ENCODE measurements at places on chromosomes 1 and 21.

GRCh38 chr1:185789501-185790193 lies 55.5 kb downstream of the HMCN1 start:
- DNase-seq, result no peak

DNA sequence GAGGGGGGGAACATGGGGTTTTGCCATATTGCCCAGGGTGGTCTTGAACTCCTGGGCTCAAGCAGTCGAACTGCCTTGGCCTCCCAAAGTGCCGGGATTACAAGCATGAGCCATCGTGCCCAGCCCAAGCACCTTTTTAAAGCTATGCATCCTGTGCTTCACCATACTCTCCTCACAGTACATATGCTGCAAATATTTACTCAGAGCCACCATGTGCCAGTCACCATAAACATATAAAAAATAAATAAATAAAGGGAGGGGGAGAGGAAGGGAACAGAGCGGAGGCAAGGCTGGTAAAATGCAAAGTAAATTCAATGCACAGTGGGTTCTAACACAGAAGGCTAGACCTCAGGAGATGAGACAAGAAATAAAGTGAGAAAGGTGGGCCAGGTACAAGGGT lies 64.7 kb downstream of the CAPZB start:
- DNase-seq, result no peak

GRCh38 chr1:54125386-54126070 lies 27.3 kb downstream of the CDCP2 start:
- DNase-seq, result no peak

GRCh38 chr1:164648636-164649035 lies 89.7 kb downstream of the PBX1 start:
- DNase-seq, result no peak

Data from SIG-M5 (cell line).